ENCODE measurements at places on chromosomes 12 and 14. TPM values are rescaled to one million over a fixed set of nuclear protein-coding genes. Genes with fewer than 3 reads are reported as not detected.

Gene TAS2R19
- total RNA-seq = 1.9 TPM

DNA sequence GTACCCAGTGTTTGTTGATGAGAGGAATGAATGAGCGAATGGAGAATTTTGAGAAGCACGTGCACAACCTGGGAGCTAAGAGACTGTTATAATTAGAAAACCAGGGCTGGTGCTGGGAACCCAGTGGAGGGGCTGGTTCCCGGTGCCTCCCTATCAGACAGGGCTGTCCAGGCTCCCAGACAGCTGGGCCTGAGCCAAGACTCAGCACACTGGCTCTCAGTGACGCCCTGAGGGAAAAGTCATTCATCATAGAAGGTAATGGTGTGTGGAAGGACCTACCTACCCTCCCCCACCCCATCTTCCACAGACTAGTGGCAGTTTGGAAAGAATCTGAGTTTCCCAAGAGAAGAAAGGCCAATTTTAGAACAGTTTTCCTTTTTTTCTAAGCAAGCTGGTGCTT, 34.7 kb downstream of the KCNA5 start:
- DNase-seq = no peak

- no peak for DNase-seq
Observed at GRCh38 chr14:73768107-73768506, 53.9 kb upstream of the PNMA1 start.

GRCh38 chr12:118709946-118710345, 271.4 kb upstream of the SRRM4 start:
- no peak for DNase-seq

GRCh38 chr14:60199321-60199720, 34.1 kb upstream of the DHRS7 start:
- no peak for DNase-seq

DNA sequence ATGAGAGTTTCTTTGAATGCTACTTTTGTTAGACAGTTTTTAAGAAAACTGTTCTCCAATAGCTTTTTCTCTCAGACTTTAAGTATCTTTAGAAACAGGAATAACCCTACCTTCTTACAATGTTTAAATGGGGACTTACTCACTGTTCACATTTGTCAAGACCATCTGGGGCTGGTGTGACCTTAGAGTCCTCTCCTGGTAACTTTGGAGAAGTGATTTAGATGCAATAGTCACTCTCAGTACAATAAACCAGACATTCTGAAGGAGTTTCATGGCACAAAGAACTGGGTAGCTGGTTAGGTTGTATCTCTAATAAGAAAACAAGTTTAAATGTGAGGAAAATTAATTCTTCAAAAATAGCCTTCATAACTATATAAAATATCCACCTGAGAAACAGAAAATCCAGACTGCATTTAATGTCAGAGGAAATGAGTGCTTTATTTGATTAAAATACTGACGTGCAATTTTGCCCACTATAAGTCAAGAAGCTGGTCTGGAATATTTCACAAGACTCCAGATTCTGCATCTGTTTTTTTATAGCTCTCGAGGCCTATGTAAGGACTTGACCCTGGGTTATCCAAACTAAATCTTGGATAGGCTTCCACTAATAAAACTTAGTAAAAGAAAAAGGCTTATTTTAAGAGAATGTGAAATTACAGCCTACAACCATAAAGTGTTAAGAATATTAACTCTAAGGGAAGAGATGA, 108.7 kb downstream of the PTGER2 start:
- no peak for DNase-seq

- DNase-seq = no peak
Observed at GRCh38 chr12:39989501-39989900, 116.4 kb downstream of the SLC2A13 start.

Measured in SJSA1 (cell line).